ENCODE measurements at places on chromosomes 12 and 14.

- no peak for DNase-seq
These were observed 658 bp upstream of the CEP128 start for GRCh38 chr14:80942191-80942600.

- no peak for DNase-seq
These were observed 207.8 kb downstream of the DPF3 start for GRCh38 chr14:72686101-72686500.

GRCh38 chr14:21093769-21094681, 4.4 kb downstream of the ZNF219 start:
- DNase-seq: no peak

GRCh38 chr12:72793796-72794195, 521.6 kb downstream of the TRHDE start:
- no peak for DNase-seq

- no peak for DNase-seq
These were observed 12.6 kb upstream of the LGALS3 start for GRCh38 chr14:55116246-55117030.

GRCh38 chr12:126430921-126431320, 1365.7 kb downstream of the AACS start:
- DNase-seq: no peak

DNA sequence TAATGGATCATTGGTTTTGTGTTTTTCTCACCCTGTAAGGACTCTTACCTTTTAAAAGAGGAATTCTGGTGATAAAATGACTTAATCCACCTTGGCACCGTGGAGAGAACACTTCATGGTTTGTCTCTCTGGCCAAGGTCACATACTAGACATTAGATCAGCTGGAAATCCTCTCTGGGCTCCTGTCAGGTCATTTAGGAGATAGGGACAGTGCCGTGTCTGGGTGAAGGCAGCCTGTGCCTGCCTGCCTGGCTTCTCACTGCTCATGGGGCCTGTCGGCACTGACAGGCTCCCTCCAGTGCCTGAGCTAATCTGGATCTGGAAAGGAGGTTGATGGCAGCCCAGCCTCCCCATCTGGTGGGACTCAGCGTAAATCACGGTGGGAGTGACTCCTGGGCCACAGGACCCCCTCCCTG, 5.7 kb downstream of the CRADD start:
- DNase-seq: no peak

DNA sequence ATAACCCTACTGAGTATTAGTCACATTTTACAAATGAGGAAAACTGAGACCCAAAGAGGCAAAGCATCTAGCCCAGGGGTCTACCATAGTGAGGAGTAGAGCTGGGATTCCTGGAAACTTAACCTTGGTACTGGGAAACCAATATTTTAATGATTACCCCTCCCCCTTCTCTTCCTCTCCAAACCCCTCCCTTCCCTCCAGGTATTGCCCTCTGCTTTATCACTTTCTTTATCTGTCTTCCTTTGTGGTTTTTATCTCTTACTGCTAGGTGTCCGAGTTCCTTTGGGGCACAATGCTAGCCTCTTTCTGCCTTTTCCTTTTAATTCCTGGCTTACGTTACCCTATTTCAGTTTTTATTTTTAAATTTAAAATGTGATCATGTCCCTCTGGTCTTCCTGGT, 2.8 kb downstream of the GABARAPL1 start:
- no peak for DNase-seq

GRCh38 chr12:482061-482460, 22.3 kb downstream of the B4GALNT3 start:
- no peak for DNase-seq

- DNase-seq: no peak
These were observed 32.6 kb upstream of the PLEKHG3 start for GRCh38 chr14:64671591-64671990.

DNA sequence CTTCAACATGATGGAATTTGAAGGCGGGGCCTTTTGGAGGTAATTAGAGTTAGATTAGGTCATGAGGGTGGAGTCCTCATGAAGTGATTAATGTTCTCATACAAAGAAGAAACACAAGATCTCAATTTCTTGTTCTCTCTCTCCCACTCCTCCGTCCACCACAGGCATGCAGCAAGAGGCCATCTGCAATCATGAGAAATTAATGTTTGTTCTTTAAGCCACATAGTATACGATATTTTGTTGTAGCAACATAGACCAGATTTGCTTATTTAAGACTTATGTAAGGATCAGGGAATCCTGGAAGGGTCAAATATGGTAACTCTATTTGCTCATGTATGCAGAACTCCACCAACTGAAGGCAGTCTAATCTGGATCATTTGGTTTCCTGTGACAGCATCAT, 429.0 kb downstream of the LRIG3 start:
- no peak for DNase-seq

DNA sequence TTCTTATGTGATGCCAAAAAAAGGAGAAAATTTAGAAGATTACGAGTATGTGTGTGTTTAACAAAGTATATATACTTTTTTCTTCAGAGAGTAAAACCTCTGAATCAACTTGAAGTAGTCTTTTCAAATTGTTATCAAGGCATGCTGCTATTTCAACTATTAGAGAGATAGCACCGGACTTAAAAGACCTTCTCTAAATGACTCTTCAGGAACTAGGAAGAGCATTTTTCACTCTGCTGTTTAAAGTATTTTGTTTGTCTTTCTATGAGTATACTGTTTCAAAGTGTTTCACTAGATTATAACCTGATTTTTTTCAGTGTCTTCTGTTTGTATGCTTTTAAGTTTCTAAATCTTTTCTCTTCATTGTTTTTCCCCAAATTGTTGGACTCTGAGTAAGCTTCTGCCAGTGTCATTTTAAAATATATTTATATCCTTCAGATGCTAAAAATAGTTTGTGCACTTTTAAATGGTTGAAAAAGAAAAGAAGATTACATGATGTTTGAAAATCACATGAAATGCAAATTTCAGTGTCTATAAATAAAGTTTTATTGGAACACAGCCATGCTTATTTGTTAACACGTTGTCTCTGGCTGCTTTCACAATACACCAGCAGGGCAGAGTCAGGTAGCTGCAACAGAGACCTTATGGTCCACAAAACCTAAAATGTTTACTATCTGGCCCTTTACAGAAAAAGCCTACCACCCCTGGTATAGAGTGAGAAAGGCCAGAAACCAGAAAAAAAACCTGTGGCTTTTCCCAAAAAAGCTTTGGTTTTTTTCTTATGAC, 21.3 kb downstream of the CRADD start:
- no peak for DNase-seq

- DNase-seq: no peak
These were observed 88.5 kb downstream of the GCH1 start for GRCh38 chr14:54814076-54814475.

GRCh38 chr14:85273099-85273677, 256.8 kb upstream of the FLRT2 start:
- no peak for DNase-seq

DNA sequence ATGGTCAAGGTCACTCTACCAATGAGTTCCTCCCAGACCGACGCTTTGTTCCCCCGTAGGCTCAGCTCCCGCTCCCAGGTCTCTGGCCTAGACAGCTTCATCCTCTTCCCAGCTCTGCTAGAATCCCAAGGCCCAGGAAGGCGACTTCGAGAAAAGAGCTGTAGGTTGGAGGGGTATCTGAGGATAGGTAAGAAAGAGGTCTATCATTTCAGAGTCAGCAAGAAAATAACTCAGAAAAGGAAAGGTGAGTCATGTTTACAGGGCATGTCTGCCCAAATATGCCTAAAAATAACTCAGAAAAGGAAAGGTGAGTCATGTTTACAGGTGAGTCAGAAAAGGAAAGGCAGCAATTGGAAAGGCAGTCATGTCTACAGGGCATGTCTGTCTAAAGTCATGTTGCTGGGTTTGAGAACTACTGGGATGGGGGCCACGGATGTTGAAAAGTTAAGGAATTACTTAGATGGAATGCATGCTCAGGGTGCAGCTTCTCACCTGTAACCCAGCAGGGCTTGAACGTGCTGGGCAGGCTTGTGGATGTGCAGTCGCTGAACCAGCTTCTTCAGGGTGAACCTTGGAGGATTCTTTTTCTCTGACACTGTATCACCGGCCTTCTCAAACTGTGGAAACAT, 12.2 kb downstream of the TEP1 start:
- no peak for DNase-seq

DNA sequence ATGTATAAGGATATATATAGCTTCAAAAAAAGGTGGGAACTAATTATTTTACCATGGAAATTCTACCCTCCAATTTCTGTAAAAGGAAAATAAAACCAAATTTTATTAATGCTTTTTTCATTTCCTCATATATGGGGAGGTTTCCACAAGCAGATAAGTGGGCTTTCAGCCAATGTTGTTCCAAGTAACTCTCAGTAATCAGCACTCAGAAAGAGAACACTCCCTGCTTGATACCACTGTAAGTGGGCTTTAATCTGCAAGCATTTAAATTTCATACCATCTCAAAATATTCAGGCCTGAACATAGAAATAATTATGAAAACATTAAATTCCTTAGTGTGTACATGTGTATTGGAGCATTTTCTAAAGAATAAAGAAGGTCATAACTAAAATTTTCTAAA, 827.6 kb downstream of the C12orf50 start:
- DNase-seq: no peak
